Esophagus squamous epithelium (tissue), 5 donors: ENCODE measurements at places on chromosomes 7 and 10. TPM values are rescaled to one million over a fixed set of nuclear protein-coding genes. Genes with fewer than 3 reads are reported as not detected.
A peak's percentile ranks its signal among the peaks of the same experiment; 100 is the strongest.

The HOXA1 gene
- 1.6 TPM for total RNA-seq

The MRC1 gene
- 2.3 TPM for total RNA-seq

The CCDC71L gene
- 3.3 TPM for total RNA-seq

The MOGAT3 gene
- not detected for total RNA-seq

The CUL1 gene
- total RNA-seq, result 46.3 TPM

The SSC4D gene
- total RNA-seq, result not detected

The PAX4 gene
- total RNA-seq, result not detected

The ACSM6 gene
- total RNA-seq, result not detected

GRCh38 chr7:85554236-85555178, 367.7 kb upstream of the SEMA3D start:
- DNase-seq, result no peak
- H3K36me3 ChIP-seq, result no peaks in the 10 kb centered on the region
- no peaks in the 10 kb centered on the region for H3K4me1 ChIP-seq
- H3K27ac ChIP-seq, result no peak overlapping the region

GRCh38 chr10:60155943-60156683, 233.6 kb downstream of the ANK3 start:
- peaks cover 11% of the 10 kb centered on the region for H3K4me1 ChIP-seq
- H3K36me3 ChIP-seq, result no peaks in the 10 kb centered on the region
- no peak overlapping the region for H3K27ac ChIP-seq
- DNase-seq, result no peak
- H3K27me3 ChIP-seq, result no peaks in the 10 kb centered on the region
- H3K4me3 ChIP-seq, result no peak overlapping the region

DNA sequence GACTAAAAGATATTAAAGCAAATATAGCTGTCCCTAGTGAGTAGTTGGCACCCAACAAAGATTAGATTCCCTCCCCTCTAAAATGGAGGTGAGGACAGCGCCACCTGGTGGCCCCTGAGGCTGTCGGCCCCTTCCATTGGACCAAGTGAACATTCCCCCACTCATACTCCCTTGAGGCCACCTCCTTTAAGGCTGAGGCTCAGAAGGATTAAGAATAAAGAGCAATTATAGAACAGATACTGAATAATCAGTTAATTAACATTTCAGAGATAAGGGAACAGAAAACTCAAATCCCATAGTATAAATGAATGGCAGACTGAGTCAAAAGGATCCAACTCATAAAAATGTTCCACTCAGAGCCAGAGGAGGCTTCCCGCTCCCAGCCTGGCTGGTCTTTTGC, 130.4 kb upstream of the GHITM start:
- no peak for DNase-seq
- H3K4me1 ChIP-seq, result no peaks in the 10 kb centered on the region
- peaks cover 5% of the 10 kb centered on the region for H3K27me3 ChIP-seq
- no peaks in the 10 kb centered on the region for H3K36me3 ChIP-seq
- no peak overlapping the region for H3K4me3 ChIP-seq
- no peak overlapping the region for H3K27ac ChIP-seq

GRCh38 chr10:72037811-72038210, 50.5 kb downstream of the SPOCK2 start:
- H3K36me3 ChIP-seq, result no peaks in the 10 kb centered on the region
- no peaks in the 10 kb centered on the region for H3K27me3 ChIP-seq
- no peak overlapping the region for H3K4me3 ChIP-seq
- DNase-seq, result no peak
- no peak overlapping the region for H3K27ac ChIP-seq

- H3K4me1 ChIP-seq, result no peaks in the 10 kb centered on the region
- DNase-seq, result no peak
- H3K36me3 ChIP-seq, result no peaks in the 10 kb centered on the region
- no peaks in the 10 kb centered on the region for H3K27me3 ChIP-seq
- H3K4me3 ChIP-seq, result no peak overlapping the region
These were observed 65.7 kb downstream of the EXOC6 start for GRCh38 chr10:92913973-92914372.

- peaks cover 19% of the 10 kb centered on the region for H3K4me1 ChIP-seq
- no peaks in the 10 kb centered on the region for H3K36me3 ChIP-seq
- no peak overlapping the region for H3K4me3 ChIP-seq
These were observed 11.6 kb upstream of the ADD3 start for GRCh38 chr10:109996225-109996624.

GRCh38 chr10:76632767-76633051, 1004.9 kb downstream of the KCNMA1 start:
- H3K36me3 ChIP-seq, result no peaks in the 10 kb centered on the region
- H3K4me3 ChIP-seq, result no peak overlapping the region
- no peaks in the 10 kb centered on the region for H3K27me3 ChIP-seq
- no peak for DNase-seq

DNA sequence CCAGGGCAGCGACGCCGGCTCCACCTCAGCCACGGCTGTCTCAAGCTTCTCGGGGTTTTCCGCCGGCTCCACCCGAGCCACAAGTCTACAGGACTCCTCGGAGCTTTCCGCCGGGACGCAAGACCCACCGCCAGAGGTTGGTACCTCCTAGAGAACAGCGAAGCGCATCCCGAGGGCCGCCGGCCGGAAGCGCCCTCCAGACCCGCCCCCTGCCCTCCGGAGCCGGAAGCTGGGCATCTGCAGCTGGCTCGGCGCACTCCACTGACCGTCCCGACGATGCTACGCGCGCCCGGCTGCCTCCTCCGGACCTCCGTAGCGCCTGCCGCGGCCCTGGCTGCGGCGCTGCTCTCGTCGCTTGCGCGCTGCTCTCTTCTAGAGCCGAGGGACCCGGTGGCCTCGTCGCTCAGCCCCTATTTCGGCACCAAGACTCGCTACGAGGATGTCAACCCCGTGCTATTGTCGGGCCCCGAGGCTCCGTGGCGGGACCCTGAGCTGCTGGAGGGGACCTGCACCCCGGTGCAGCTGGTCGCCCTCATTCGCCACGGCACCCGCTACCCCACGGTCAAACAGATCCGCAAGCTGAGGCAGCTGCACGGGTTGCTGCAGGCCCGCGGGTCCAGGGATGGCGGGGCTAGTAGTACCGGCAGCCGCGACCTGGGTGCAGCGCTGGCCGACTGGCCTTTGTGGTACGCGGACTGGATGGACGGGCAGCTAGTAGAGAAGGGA, at the start of gene MINPP1:
Gene MINPP1 (plus strand): TSS at position 254 of the 726 bp plus-strand sequence. CDS start 23 bp downstream, at position 277.
- DNase-seq, result peak; percentile 4
- H3K4me1 ChIP-seq, result peaks cover 4% of the 10 kb centered on the region
- H3K27ac ChIP-seq, result peak within 1 kb of the TSS; percentile 87
- peaks cover 19% of the 10 kb centered on the region for H3K27me3 ChIP-seq
- peak within 1 kb of the TSS; percentile 82 for H3K4me3 ChIP-seq

GRCh38 chr7:44224080-44224973, 23.5 kb downstream of the YKT6 start:
- no peak overlapping the region for H3K4me3 ChIP-seq
- no peaks in the 10 kb centered on the region for H3K36me3 ChIP-seq
- peaks cover 14% of the 10 kb centered on the region for H3K4me1 ChIP-seq
- DNase-seq, result no peak
- no peaks in the 10 kb centered on the region for H3K27me3 ChIP-seq
- no peak overlapping the region for H3K27ac ChIP-seq

GRCh38 chr10:47205192-47205591, 94.8 kb upstream of the GDF10 start:
- H3K4me3 ChIP-seq, result no peak overlapping the region
- no peak overlapping the region for H3K27ac ChIP-seq
- DNase-seq, result no peak
- H3K4me1 ChIP-seq, result no peaks in the 10 kb centered on the region
- H3K36me3 ChIP-seq, result no peaks in the 10 kb centered on the region
- H3K27me3 ChIP-seq, result no peaks in the 10 kb centered on the region

DNA sequence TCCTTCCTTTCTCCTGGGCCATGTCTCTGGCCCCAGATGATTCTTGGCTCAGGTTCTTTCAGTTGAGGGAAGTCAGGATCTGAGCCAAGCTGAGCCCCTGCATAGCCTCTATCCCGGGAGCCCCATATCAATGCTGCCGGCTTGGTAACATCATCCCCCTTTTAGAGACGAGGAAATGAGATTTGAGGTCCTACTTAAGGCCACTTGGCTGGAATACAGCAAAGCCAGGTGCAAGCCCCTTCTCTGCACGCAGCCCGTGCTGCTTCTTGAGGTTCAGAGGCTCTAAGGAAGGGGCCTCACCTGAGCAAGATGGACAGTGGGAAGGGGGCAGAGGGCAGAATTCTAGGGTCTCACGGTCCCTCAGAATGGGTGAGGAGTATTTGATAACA, 2.4 kb upstream of the IRF5 start:
- DNase-seq, result no peak
- H3K36me3 ChIP-seq, result no peaks in the 10 kb centered on the region
- no peak overlapping the region for H3K4me3 ChIP-seq
- peaks cover 7% of the 10 kb centered on the region for H3K4me1 ChIP-seq
- no peak overlapping the region for H3K27ac ChIP-seq
- no peaks in the 10 kb centered on the region for H3K27me3 ChIP-seq

- H3K4me3 ChIP-seq, result peak overlapping the region; percentile 86
- H3K36me3 ChIP-seq, result peaks cover 27% of the 10 kb centered on the region
- H3K27ac ChIP-seq, result peak overlapping the region; percentile 93
These were observed 312 bp downstream of the PDCD11 start for GRCh38 chr10:103396789-103397087.

GRCh38 chr7:36203071-36203790, 50.2 kb downstream of the EEPD1 start:
- H3K27ac ChIP-seq, result no peak overlapping the region
- no peak overlapping the region for H3K4me3 ChIP-seq
- H3K27me3 ChIP-seq, result no peaks in the 10 kb centered on the region

DNA sequence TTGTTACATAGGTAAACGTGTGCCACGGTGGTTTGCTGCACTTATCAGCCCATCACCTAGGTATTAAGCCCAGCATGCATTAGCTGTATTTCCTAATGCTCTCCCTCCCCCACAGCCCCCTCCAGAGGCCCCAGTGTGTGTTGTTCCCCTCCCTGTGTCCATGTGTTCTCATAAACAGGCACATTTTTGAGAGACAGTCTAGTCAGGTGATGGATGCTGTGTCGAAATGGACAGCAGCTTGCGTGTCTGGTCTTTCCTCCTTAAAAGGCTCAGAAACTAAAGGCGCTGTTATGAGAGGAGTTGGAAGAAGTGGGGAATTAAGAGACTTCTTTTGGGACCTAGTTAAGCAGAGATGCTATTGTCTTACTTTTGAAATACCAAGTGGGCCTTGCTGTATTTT, 296.0 kb downstream of the BBS9 start:
- H3K36me3 ChIP-seq, result no peaks in the 10 kb centered on the region
- no peak overlapping the region for H3K4me3 ChIP-seq
- no peaks in the 10 kb centered on the region for H3K4me1 ChIP-seq
- no peak for DNase-seq

DNA sequence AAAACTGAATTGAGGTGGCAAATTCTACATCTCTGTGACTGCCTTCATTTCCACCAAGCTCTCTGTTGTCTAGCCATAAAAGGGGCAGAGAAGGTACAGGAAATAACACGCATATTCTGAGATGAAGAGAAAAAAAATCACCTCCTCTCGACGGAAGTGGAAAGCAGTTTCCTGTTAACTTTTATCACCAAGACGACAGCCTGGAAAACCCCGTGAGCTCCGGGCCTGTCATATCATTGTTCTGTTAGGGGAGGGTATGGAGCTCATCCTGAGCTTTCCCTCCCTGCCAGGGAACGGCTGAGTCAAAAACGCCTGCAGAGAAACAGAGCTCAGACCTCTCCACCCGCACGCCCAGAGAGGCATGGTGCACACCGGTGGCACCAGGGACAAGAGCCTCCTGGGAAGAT, 200.3 kb downstream of the PRPF18 start:
- no peaks in the 10 kb centered on the region for H3K27me3 ChIP-seq
- DNase-seq, result no peak
- H3K36me3 ChIP-seq, result no peaks in the 10 kb centered on the region
- no peak overlapping the region for H3K4me3 ChIP-seq

GRCh38 chr10:47453141-47454007, 30.5 kb downstream of the ANXA8 start:
- no peak overlapping the region for H3K27ac ChIP-seq
- H3K27me3 ChIP-seq, result no peaks in the 10 kb centered on the region
- no peaks in the 10 kb centered on the region for H3K36me3 ChIP-seq
- H3K4me3 ChIP-seq, result no peak overlapping the region

- H3K27me3 ChIP-seq, result no peaks in the 10 kb centered on the region
- DNase-seq, result no peak
- no peaks in the 10 kb centered on the region for H3K36me3 ChIP-seq
- H3K4me1 ChIP-seq, result no peaks in the 10 kb centered on the region
- H3K27ac ChIP-seq, result no peak overlapping the region
- no peak overlapping the region for H3K4me3 ChIP-seq
These were observed 38.6 kb upstream of the CNPY1 start for GRCh38 chr7:155584763-155585531.

- H3K4me1 ChIP-seq, result peaks cover 37% of the 10 kb centered on the region
- no peak overlapping the region for H3K27ac ChIP-seq
- no peaks in the 10 kb centered on the region for H3K36me3 ChIP-seq
- no peaks in the 10 kb centered on the region for H3K27me3 ChIP-seq
These were observed 15.1 kb upstream of the ZNF273 start for GRCh38 chr7:64887756-64888508.

- H3K36me3 ChIP-seq, result no peaks in the 10 kb centered on the region
- H3K4me1 ChIP-seq, result no peaks in the 10 kb centered on the region
- H3K4me3 ChIP-seq, result no peak overlapping the region
- no peaks in the 10 kb centered on the region for H3K27me3 ChIP-seq
- H3K27ac ChIP-seq, result no peak overlapping the region
- DNase-seq, result no peak
These were observed 87.2 kb upstream of the CTBP2 start for GRCh38 chr10:125247576-125247975.

GRCh38 chr7:8146106-8146787, 115.7 kb downstream of the ICA1 start:
- H3K4me3 ChIP-seq, result no peak overlapping the region
- no peaks in the 10 kb centered on the region for H3K27me3 ChIP-seq
- H3K36me3 ChIP-seq, result no peaks in the 10 kb centered on the region

GRCh38 chr7:112699725-112700513, 90.3 kb downstream of the TMEM168 start:
- H3K4me3 ChIP-seq, result no peak overlapping the region
- no peaks in the 10 kb centered on the region for H3K4me1 ChIP-seq
- DNase-seq, result no peak
- H3K36me3 ChIP-seq, result no peaks in the 10 kb centered on the region
- no peak overlapping the region for H3K27ac ChIP-seq

GRCh38 chr7:45133352-45133751, 21.9 kb upstream of the TBRG4 start:
- H3K27ac ChIP-seq, result no peak overlapping the region
- no peak overlapping the region for H3K4me3 ChIP-seq
- no peaks in the 10 kb centered on the region for H3K36me3 ChIP-seq

- no peaks in the 10 kb centered on the region for H3K27me3 ChIP-seq
- no peak overlapping the region for H3K4me3 ChIP-seq
- no peaks in the 10 kb centered on the region for H3K36me3 ChIP-seq
- no peak for DNase-seq
These were observed 122.3 kb downstream of the SGMS1 start for GRCh38 chr10:50501478-50501877.

- H3K27ac ChIP-seq, result no peak overlapping the region
- no peak for DNase-seq
- no peaks in the 10 kb centered on the region for H3K27me3 ChIP-seq
- H3K36me3 ChIP-seq, result no peaks in the 10 kb centered on the region
- H3K4me1 ChIP-seq, result no peaks in the 10 kb centered on the region
- H3K4me3 ChIP-seq, result no peak overlapping the region
These were observed 203.9 kb upstream of the GLI3 start for GRCh38 chr7:42440951-42441350.

- peak overlapping the region; percentile 70 for H3K4me3 ChIP-seq
- H3K27me3 ChIP-seq, result no peaks in the 10 kb centered on the region
- no peak for DNase-seq
These were observed 155.0 kb upstream of the LYZL2 start for GRCh38 chr10:30784524-30784896.
